ENCODE measurements at places on chromosomes 4 and X. TPM values are rescaled to one million over a fixed set of nuclear protein-coding genes. Genes with fewer than 3 reads are reported as not detected.

Gene SLC25A6
- polyA plus RNA-seq: 654 TPM

Gene NOX1
- not detected for polyA plus RNA-seq

Gene KLB
- polyA plus RNA-seq: 0.41 TPM

Gene KLF8
- polyA plus RNA-seq: 6.1 TPM

Gene CXCL8
- 1.3 TPM for polyA plus RNA-seq

Gene UGT2B11
- not detected for polyA plus RNA-seq

Gene POU4F2
- polyA plus RNA-seq: not detected

Gene CXCL11
- not detected for polyA plus RNA-seq
